ENCODE measurements at places on chromosomes 3 and 15. TPM values are rescaled to one million over a fixed set of nuclear protein-coding genes. Genes with fewer than 3 reads are reported as not detected.

- no peak for DNase-seq
Measured at GRCh38 chr3:124582196-124582595, 148.1 kb upstream of the UMPS start.

- DNase-seq, result no peak
Measured at GRCh38 chr3:8653800-8654408, 9.3 kb upstream of the SSUH2 start.

DNA sequence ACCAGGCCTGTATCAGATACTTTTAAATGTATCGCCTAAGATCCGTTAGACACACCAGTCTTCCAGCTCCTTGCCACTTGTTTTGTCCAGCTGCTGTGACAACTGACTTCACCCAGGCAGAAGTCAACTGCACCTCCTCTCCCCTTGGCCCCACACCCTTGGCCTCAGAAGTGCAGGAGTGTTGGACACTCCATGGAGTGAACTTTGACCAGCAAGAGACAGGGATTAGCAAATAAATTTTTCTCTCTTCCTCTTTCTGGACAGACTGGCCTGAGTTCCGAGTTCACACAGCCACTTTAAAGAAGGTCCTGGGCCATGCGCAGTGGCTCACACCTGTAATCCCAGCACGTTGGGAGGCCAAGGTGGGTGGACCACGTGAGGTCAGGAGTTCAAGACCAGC is 2.9 kb upstream of the CLN6 start:
- DNase-seq, result no peak

The ZNF770 gene
- total RNA-seq, result 13.2 TPM
